ENCODE measurements at places on chromosomes 2 and 18. TPM values are rescaled to one million over a fixed set of nuclear protein-coding genes. Genes with fewer than 3 reads are reported as not detected.
A peak's percentile ranks its signal among the peaks of the same experiment; 100 is the strongest.

SRD5A2 gene
- 0.04 TPM for total RNA-seq

PER2 gene
- 3.6 TPM for total RNA-seq

GPR55 gene
- total RNA-seq: 0.04 TPM

ZNG1B gene
- total RNA-seq: 24.1 TPM

RFTN2 gene
- 3.4 TPM for total RNA-seq

GRCh38 chr18:48931680-48932461 lies 18.9 kb downstream of the SMAD7 start:
- DNase-seq: no peak

DNA sequence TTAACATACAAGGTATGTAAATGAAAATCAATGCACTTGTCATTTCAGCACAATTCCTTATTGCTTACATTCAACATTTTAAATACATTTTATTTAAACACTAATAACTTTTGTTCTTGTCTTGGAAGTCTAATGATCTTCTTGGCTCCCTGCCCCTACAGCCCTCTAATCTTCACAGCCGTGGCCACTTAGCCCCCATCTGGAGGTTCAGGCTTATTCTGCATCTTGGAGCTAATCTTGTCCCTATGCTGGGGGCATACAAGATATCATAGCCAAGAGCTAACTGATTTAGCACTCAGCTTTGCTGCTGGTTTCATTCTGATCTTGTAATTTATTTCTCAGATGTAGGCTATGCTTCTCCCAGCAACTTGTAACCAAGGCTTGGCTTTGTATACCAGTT lies 140.8 kb downstream of the TMEFF2 start:
- DNase-seq: no peak

DNA sequence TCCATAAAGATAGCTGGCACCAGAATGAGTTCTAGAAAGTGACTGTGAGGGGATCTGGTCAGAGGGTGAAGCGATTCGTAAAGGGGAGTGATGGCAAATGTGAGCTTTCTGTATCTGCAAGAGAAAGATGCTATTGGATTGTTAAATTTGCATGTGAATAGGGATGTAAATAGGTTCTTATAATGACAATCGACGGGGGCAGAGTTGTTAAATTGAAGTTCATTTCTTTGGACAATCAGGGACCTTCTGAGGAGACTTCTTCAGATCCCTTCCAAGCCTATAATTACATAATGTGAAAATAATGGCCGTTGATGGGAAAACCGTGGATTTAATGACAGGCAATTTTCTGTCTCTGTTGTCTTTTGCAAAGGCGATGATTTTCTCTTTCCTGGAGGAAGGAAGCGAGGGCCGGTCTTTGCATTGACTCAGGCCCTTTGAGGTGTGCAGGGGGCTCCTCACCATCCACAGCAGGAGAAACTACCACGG lies 52.2 kb upstream of the TMEM18 start:
- peak; percentile 77 for DNase-seq

- no peak for DNase-seq
Observed at GRCh38 chr2:22481486-22482259, 903.3 kb upstream of the KLHL29 start.

GRCh38 chr2:36343606-36344005 lies 12.0 kb upstream of the CRIM1 start:
- DNase-seq: no peak

- DNase-seq: no peak
Observed at GRCh38 chr2:10316860-10317259, 14.2 kb downstream of the HPCAL1 start.

- no peak for DNase-seq
Observed at GRCh38 chr2:37773371-37774130, 102.1 kb upstream of the CDC42EP3 start.

GRCh38 chr2:46535360-46535759 lies 56.0 kb downstream of the TMEM247 start:
- DNase-seq: no peak

- DNase-seq: no peak
Observed at GRCh38 chr18:25164211-25164847, 187.6 kb downstream of the ZNF521 start.

GRCh38 chr18:54949588-54949987 lies 9.7 kb downstream of the CCDC68 start:
- DNase-seq: no peak

- no peak for DNase-seq
Observed at GRCh38 chr18:78001811-78002210, 752.2 kb downstream of the GALR1 start.

DNA sequence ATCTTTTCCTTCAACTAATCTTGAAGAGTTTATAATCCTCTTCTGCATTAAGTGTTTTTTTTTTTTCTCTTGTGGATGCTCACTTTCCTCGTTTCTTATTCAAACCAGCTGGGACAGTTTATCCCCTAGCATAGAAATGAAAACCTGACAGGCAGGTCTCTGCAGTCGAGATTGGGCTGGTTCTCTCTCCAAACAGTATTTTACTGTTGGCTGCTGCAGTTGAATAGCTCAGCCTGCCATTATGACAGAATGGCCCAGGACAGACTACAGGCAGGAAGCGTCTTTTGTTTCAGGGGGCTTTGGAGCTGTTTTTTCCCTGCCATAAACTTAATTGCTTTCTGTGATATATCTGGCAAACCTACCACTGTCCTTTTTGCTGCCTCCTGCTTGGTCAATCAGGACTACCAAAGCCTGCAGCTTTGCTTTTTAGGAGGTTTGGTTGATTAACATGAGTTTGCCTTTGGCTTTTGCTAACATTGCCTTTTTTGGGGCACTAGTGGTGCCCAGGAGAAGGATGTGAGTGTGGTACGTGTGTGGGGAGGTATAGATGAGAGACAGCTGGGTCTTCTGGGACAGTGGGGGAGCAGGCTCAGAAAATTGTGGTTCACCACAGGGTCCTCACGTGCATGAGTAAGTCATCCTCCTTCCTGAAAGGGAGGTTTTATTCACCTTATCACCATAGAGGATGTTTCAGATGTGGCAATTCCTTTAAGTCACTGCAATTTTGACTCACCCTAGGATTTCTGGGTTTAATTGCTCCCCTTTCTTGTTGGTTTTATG lies 128.7 kb downstream of the LYPD6B start:
- DNase-seq: no peak

DNA sequence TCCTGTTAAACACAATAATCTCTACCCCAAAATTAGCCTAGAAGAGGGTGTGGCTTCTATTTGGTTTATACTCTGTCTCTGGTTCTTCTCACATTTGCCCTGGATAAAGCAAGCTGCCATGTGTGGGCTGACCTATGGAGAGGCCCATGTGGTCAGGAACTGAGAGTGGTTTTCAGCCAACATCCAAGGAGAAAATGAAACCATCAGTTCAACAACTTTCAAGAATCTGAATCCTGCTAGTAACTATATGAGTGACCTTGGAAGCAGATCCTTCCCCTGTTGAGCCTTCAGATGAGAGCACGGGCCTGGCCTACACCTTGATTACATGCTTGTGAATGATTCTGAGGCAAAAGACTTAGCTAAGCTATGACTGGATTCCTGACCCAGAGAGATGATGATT lies 11.5 kb upstream of the TRIB2 start:
- no peak for DNase-seq

DNA sequence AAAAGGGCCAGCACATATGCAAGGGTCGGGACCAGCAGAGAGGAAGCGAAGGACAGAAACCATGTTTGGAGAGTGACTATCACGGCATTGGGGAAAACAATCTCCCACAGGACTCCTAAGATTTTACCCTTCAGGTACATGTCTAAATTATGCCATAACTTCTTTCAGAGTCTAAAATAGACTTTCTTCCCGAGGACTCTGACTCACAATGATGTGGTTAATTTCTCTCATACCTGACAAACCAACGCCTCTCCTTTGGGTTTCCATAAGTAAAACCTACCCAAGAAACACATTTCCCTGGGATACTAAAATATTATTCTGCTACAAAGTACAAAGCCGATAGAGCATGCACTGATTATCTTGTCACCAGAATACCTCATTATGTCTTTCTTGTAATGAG lies 127.8 kb upstream of the NETO1 start:
- DNase-seq: no peak

- DNase-seq: no peak
Observed at GRCh38 chr2:79630972-79631557, 118.2 kb downstream of the CTNNA2 start.
